Suppressor macrophage treated with lipopolysaccharide for 4 hours (primary cell): ENCODE measurements at places on chromosomes 3 and 15.

DNA sequence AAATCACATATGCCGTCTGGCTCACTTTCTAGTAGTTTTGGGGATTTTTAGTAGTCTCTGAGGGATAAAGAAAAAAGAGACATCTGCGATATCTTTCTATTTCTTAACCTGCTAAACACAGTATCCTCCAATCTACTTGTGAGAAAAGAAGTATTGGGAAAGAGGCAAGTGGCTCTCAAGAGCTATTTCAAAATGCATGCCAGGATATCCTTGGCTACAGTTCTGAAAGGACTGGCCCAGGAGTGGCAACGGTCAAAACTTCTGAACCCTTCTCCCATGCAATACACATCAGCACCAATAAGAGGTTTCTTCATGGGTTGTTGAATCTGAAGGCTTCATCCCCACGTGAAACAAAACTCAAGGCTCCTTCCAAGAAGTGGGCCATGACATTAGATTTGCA lies 204.0 kb upstream of the WNT5A start:
- no peak for DNase-seq

DNA sequence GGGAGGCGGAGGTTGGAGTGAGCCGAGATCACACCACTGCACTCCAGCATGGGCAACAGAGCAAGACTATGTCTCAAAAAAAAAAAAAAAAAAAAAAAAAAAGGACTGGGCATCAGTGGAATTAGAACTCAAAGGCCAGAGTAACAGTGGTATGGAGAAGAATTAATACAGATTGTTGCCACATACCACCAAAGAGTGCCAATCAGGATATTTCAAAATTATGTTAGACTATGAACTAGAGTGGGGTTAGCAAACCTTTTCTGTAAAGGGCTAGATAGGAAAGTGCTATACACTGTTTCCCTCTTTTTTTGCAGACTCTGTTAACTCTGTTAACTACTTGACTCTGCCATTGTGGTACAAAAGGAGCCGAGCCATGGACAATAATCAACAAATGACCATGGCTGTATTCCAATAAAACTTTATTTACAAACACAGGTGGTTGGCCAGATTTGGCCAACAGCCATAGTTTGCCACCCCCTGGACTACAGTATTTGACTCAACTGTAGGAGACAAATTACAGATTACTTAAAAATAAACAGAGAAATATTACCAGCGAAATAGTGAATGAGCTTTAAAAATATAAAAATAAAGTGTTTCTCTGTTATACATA lies 28.6 kb downstream of the DPH3 start:
- no peak for DNase-seq

DNA sequence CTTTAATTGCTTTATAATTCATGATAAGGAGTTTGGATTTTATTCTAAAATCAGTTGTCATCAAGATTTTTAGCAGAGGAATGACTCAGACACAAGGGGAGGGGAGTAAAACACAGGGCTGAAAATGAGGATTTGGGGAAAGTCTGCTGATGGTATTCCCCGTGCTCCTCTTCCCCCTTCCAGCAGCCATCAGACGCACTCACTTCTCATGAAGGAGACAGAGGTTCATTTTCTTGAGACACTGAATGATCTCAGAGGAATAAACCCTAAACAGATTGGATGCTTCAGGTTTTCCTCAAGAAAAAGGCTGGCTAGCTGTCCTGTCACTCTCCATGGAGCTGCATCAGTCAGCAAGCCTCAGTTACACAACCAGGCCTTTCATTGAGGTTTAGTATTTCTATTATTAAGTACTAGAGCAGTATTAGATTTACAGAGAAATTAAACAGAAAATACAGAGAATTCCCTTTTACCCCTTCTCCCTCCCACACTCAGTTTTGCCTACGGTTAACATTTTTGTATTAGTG lies 166.4 kb downstream of the C3orf70 start:
- DNase-seq: peak; percentile 7

DNA sequence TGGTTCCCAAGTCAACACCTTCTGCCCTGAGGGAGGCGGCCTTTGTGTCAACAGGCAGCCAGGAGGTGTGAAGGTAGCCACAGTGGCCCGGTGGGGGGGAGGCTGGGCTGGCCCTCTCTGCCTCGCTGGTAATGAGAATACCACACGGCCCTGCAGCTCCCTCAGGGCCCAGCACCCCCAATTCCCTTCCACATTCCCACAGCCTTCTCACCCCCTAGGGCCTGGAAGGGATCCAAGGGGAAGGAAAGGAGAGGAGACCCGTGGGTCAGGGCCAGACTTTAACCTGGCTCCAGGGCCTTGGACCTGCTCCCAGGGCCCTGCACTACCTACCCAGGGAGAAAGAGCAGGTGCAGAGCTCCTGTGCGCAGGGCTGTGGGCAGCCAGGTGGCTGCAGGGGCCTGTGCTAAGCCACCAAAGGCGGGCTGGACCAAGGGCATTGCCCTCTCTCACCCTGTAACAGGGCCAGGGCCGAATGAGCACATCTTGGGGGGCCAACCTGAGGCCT lies 8.7 kb upstream of the MESP2 start:
- no peak for DNase-seq

DNA sequence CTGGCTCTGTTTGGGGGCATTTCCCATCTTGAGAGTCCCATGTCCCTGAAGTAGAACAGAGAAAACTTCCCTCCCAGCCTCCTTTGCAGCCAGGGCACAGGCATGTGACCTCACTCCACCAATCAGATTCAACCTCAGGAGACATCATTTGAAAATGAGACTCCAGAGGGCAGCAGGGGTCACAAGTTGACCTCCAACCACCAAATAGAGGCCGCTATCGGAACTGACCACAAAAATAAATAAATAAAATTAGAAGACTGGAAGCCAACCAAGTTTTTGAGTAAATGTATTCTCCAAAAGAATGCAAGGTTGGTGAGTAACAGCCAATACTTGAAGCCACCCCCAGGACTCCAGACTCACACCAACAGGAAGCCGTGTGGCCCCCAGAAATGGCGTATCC lies 106.5 kb downstream of the CHSY1 start:
- DNase-seq: no peak

DNA sequence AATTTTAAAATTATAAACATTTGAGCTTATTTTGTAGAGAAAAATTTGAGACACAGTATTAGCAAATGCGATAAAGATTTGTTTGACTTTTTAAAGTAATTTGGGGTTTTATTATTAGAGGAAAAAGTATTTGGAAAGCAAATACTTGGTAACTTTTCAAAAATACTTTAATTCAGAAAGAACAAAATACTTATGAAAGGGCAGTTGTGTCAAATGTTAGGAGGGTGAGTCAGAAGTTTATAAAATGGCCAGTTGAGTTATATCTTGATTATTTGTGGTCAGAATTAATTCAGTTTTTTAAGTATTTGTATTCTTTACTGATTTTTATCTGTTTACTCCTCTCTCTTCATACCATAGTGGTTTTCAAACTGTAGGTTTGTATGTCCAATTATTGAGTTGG lies 12.1 kb downstream of the LACTB start:
- DNase-seq: no peak

DNA sequence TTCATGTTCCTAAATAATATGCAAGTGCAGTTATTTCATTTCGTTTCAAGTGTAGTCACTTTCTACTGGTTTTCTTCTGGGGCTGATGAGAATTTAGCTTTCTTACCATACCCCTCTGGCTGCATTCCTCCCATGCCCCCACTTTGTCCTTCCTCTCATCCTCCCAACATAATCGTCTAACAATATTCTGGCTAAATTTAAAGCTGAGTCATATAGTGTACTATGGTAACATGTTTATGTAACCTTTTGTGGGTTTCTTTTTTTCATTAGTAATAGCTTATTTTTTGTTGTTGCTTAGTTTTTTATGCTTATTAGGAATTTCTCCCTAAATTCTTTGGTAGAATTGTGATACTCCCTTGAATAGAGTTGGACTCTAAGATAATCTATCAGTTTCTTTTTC lies 30.5 kb downstream of the DUT start:
- DNase-seq: no peak

GRCh38 chr15:86197770-86198169 lies 118.1 kb downstream of the AGBL1 start:
- no peak for DNase-seq

DNA sequence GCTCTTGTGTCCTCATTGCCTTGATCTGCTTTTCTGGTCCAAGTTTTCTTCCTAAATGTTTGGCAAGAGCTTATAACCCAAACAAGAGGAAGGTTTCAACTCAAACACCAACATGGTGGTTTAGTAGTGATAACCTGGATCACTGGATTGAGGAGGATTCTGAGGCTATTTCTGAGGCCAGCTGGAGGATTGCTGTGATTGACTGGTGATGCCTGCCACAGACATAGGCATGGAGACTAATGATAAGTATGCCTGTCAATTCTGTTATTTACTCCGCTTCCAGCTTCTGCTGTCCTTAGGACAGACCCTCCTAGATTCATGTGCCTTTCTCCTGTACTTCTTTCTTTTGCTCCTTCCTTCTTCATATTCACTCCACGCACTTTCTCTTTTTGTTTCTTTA lies 150.5 kb downstream of the SHQ1 start:
- DNase-seq: no peak

DNA sequence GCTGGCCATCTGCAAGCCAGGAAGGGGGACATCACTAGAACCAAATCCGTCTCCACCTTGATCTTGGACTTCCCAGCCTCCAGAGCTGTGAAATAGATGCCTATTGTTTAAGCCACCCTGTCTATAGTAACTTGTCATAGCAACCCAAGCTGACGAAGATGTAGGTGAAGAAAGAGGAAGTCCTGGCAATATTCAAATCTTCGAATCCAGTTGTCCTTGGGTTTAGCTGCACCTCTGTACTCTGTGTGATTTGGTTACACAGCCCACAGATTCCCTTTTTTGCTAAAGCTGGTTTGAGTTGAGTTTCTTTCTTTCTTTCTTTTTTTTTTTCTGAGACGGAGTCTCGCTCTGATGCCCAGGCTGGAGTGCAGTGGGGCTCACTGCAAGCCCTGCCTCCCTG lies 68.0 kb upstream of the XCR1 start:
- DNase-seq: peak; percentile 85

DNA sequence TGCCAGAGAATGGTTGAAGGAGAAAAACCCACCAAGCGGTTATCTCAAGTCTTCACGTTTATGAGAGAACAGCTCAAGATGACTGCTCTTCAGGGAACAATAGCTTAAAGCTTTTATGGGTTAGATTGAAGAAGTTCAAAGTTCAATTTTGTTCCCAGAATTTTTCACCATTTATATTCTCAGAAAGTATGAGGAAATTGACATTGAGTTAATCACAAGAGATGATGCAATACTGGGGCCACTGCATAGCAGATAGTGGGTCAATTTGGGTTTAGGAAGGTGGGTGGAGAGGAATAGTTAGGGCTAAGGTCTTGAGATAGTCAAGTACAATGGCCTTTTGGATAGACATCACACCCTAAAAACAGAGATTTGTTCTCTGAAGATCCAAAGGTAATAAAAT lies 539.3 kb downstream of the SQOR start:
- DNase-seq: no peak

GRCh38 chr3:106251160-106251892 lies 382.5 kb upstream of the CBLB start:
- no peak for DNase-seq

- DNase-seq: peak; percentile 63
These were observed 160.2 kb upstream of the TBL1XR1 start for GRCh38 chr3:177357352-177358090.

DNA sequence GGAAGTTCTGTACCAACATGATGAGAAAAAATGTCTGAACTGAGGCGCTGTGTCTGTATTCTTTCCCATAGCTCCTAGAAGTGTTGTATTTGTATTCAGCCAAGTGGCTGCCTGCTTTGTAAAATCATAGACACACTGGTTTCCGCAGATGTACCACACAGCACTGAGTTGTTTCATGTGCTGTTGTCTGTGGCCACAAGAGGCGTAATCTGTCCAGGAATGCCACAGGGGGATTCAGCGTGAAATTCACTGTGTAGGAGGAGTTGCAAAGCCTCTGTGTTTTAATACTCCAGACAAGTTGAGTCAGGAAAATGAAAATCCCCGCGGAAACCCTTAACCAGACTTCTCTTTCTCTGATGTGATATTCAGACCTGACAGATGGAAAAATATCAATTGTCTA lies 462.2 kb downstream of the NSUN3 start:
- no peak for DNase-seq

GRCh38 chr3:127791221-127791913 lies 30.9 kb downstream of the MGLL start:
- DNase-seq: peak; percentile 35

- DNase-seq: no peak
These were observed 392.7 kb downstream of the EFHB start for GRCh38 chr3:19541284-19541683.

DNA sequence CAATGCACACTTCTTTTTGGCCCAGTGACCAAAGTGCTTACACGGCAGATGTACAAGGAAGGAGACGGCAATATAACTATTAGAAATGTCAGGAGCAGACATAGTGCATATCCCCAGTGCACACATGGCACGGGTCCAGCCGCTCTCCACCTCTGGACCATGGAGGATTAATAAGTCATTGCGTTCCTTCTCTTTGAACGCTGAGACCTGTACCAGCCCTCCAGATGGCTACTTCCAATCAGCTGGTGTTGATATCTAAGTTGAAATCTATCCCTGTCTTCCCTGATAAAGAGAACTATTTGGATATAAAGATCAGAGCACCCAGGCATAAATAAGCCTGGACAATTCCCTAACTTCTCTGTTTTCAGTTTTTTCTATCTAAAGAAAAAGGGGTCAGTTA lies 212.5 kb downstream of the CADPS start:
- no peak for DNase-seq

DNA sequence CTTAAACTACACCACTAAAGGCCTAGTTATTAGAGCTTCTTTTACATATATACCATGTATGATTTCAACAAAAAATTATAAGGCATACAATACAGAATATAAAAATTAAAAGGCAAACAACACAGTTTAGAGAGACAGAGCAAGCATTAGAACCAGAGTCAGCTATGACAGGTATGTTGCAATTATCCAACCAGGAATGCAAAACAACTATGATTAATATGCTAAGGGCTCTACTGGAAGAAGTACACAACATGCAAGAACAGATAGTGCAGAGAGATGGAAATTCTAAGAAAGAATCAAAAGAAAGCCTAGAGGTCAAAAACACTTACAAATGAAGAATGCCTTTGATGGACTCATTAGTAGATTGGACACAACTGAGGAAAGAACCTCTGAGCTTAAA lies 39.6 kb downstream of the CCDC54 start:
- no peak for DNase-seq

GRCh38 chr3:156321945-156322344 lies 201.6 kb downstream of the KCNAB1 start:
- DNase-seq: no peak

GRCh38 chr3:5348229-5348902 lies 160.9 kb downstream of the EDEM1 start:
- DNase-seq: no peak

GRCh38 chr3:119663885-119664284 lies 3.5 kb upstream of the POPDC2 start:
- DNase-seq: no peak

DNA sequence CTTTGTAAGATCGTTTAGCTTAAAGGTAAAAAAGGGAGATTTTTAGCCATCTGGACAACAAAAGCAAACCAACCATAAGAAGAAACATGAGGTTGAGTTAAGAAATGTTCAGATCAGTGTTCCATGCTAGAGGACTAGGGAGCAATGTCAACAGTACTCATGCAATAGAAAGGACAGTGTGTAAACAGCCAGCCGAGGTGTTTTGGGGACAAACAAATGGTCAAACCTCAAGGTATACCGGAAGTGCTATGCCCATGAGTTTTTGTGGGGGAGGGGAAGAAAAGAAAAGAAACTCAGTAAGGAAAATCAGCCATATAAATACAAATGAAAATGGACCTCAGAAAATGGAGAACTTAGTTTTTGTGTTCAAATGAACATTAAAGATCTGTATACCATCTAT lies 289.5 kb upstream of the GRM7 start:
- DNase-seq: no peak

GRCh38 chr3:32973982-32974381 lies 22.5 kb downstream of the CCR4 start:
- no peak for DNase-seq
